ENCODE measurements at places on chromosomes 13 and 19.

GRCh38 chr19:50187937-50188336, 15.5 kb upstream of the MYH14 start:
- DNase-seq = no peak
- H3K27ac ChIP-seq = no peak overlapping the region
- H3K36me3 ChIP-seq = no peaks in the 10 kb centered on the region
- no peaks in the 10 kb centered on the region for H3K27me3 ChIP-seq

- no peaks in the 10 kb centered on the region for H3K4me1 ChIP-seq
- H3K4me3 ChIP-seq = no peak overlapping the region
- no peak overlapping the region for H3K27ac ChIP-seq
- no peak for DNase-seq
Measured at GRCh38 chr19:17575871-17576757, 20.7 kb downstream of the COLGALT1 start.

DNA sequence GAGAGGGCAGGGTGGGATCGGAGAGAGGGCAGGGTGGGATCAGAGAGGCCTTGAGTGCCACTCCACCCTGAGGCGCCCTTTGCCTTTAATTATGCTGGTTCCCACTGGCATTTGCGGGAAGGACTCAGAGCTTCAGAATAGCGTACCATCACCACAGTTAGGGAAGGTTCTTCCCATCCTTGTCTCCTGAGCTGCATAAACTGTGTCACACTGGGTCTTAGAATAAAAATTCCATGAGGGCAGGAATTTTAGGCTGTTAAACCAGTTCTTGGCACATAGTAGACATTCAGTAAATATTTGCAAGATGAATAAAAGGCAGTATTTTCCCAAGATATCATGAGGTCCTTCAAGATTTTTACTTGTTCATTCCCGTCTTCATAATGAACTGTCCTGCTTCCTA, 24.4 kb downstream of the PPP2R1A start:
- H3K36me3 ChIP-seq = peaks cover 89% of the 10 kb centered on the region
- no peaks in the 10 kb centered on the region for H3K4me1 ChIP-seq
- H3K4me3 ChIP-seq = no peak overlapping the region
- H3K27me3 ChIP-seq = no peaks in the 10 kb centered on the region
- no peak for DNase-seq

DNA sequence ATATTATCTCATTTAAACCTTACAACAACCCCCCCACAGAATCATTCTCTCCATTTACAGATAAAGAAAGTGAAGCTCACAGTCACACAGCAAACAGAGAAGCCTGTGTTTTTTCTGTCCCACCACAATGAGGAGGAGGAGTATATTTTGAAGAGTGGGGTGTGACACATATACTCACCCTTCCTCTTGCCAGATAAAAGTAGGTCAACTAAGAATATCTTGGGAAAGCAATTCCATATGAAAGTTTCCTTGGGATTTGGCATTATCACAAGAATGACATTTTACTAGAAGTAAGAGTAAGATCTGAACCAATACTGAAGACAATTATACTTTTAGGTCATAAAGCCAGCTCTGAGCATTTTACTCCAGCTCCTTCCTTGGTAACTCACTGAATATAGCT, 287.5 kb upstream of the HTR2A start:
- DNase-seq = no peak
- no peak overlapping the region for H3K27ac ChIP-seq
- no peak overlapping the region for H3K4me3 ChIP-seq

DNA sequence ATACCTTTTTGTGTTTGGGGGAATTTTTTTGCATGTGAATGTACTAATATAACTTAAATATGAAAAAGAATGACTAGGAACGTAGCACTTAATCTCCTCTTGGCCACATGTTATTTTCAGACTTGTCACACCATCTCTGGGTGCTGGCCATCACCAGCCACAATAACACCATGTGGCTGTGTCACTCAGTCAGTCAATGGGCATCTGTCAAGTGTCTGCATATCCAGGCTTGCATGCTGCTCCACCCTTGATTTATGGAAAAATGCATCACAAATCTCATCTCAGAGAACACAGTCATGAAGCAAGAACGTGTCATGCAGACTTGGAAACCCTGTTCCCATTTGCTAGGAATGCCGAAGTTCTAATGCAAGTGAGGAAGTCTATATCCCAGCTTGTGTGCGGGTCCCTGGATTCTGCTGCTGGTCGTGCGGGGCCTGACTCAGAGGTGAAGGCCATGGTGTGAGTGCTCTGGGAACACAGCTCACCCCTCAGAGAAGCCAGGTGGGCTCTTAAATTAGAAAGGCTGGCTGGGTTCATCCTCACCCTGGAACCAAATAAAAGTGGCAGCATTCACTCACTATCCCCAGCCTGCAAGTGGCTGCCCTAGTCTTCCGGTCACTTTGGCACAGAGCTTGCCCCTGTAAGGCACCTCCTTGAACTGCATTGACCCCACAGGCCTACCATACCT, 53.6 kb upstream of the ARHGEF7 start:
- no peak overlapping the region for H3K27ac ChIP-seq
- no peaks in the 10 kb centered on the region for H3K4me1 ChIP-seq
- DNase-seq = no peak

- no peaks in the 10 kb centered on the region for H3K36me3 ChIP-seq
- H3K4me3 ChIP-seq = no peak overlapping the region
- H3K27ac ChIP-seq = no peak overlapping the region
- no peaks in the 10 kb centered on the region for H3K27me3 ChIP-seq
- no peaks in the 10 kb centered on the region for H3K4me1 ChIP-seq
- DNase-seq = no peak
Measured at GRCh38 chr19:30441011-30441410, 68.8 kb downstream of the ZNF536 start.

GRCh38 chr19:6412447-6413091, 12.0 kb downstream of the KHSRP start:
- H3K36me3 ChIP-seq = peaks cover 37% of the 10 kb centered on the region
- no peaks in the 10 kb centered on the region for H3K4me1 ChIP-seq
- H3K27ac ChIP-seq = no peak overlapping the region
- H3K4me3 ChIP-seq = no peak overlapping the region

DNA sequence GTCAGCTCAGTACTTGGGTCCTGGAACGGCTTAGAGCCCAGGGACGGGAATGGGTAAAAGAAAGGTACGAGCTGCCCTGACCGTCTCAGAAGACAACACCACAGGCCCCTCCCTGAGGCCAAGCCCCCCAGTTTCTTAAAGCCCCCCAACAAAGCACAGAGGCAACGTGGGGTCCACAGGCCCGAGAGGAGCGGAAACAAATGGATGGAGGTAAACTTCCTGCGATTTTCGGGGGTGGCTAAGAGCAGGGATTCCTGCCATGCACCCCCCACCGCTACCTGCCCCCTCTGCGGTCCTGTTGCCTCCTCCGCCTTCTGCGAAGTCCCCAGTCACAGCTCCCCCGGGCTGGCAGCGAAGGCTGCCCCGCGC, 48.2 kb downstream of the PTPRS start:
- no peaks in the 10 kb centered on the region for H3K27me3 ChIP-seq
- peak overlapping the region; percentile 14 for H3K27ac ChIP-seq
- DNase-seq = no peak
- H3K4me3 ChIP-seq = peak overlapping the region; percentile 15
- H3K36me3 ChIP-seq = no peaks in the 10 kb centered on the region
- H3K4me1 ChIP-seq = no peaks in the 10 kb centered on the region

DNA sequence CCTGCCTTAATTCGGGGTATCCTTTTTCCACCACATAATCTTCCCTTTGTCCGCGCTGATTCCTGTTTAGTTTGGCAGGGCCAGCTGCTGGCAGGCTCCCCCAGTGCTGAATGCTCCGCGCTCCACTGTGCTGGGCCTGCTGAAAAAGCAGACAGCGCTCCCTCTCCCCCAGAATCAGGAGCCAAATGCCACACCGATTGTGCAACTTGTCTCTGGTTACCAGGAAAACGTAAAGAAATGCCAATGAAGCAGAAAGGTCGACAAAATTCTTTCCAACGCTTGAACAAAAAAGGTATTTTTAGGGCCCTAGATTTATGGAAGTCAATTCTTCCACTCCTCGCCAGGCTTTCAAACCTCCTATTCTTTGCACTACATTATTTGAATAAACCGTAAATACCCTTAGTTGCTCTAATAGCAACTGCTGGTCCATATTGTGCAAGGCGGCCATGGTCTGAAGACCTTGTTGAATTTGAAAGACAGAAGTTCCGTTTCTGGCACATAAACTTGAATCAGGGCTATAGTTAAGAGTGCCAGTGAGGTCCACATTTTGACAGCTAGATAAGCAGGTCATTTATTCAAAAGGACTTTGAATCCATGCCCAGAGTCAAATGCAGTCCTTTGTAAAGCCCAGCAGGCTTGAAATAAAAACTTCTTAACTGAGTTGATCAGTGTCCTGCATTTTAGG, 206.7 kb upstream of the RFC3 start:
- no peak overlapping the region for H3K27ac ChIP-seq
- no peaks in the 10 kb centered on the region for H3K36me3 ChIP-seq
- no peaks in the 10 kb centered on the region for H3K27me3 ChIP-seq
- H3K4me1 ChIP-seq = no peaks in the 10 kb centered on the region

GRCh38 chr19:33404506-33405253, 31.2 kb downstream of the CEBPG start:
- H3K27me3 ChIP-seq = no peaks in the 10 kb centered on the region
- no peaks in the 10 kb centered on the region for H3K36me3 ChIP-seq
- no peak overlapping the region for H3K27ac ChIP-seq
- peaks cover 7% of the 10 kb centered on the region for H3K4me1 ChIP-seq

- no peak overlapping the region for H3K4me3 ChIP-seq
- H3K4me1 ChIP-seq = no peaks in the 10 kb centered on the region
- no peaks in the 10 kb centered on the region for H3K36me3 ChIP-seq
- no peak overlapping the region for H3K27ac ChIP-seq
Measured at GRCh38 chr13:78241278-78241919, 322.8 kb upstream of the EDNRB start.

DNA sequence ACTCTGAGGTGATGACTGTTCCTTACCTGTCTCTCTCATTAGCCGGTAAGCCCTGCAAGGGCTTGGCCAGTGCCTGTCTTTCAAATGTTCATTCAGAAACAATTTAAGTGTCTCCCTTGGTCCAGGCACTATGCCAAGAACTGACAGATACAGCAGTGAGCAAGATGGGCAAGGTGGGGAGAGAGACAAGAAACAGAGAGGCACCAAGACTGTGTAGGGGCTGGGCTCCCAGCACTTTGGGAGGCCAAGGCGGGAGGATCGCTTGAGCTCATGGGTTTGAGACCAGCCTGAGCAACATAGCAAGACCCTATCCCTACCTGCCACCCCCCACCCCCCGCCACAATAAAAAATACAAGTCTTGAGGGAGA, 1.3 kb upstream of the CCNE1 start:
- no peaks in the 10 kb centered on the region for H3K27me3 ChIP-seq
- peak overlapping the region; percentile 73 for H3K27ac ChIP-seq
- no peaks in the 10 kb centered on the region for H3K36me3 ChIP-seq
- H3K4me3 ChIP-seq = peak overlapping the region; percentile 73
- DNase-seq = peak; percentile 28

DNA sequence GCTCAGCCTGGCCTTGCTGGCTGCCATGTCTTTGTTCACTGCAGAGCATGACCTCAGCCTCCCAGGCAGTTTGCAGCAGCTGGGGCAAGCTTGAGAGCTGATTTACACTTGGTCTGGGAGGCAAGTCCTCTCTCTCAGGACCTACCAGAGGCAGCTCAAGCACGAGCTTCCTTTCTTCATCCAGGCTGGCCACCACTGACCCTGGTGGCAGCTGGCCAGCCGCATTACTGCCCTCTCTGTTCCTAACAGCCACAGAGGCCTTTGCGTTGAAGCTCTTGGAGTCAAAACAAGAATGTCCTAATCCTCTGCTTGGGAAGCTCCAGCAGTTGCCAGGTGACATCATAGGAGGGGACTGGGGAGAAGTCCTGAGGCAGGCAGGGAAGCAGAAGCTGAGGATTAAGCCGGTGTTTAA, 85.7 kb downstream of the NUFIP1 start:
- no peak overlapping the region for H3K27ac ChIP-seq
- H3K4me1 ChIP-seq = no peaks in the 10 kb centered on the region
- no peak for DNase-seq
- H3K36me3 ChIP-seq = no peaks in the 10 kb centered on the region

DNA sequence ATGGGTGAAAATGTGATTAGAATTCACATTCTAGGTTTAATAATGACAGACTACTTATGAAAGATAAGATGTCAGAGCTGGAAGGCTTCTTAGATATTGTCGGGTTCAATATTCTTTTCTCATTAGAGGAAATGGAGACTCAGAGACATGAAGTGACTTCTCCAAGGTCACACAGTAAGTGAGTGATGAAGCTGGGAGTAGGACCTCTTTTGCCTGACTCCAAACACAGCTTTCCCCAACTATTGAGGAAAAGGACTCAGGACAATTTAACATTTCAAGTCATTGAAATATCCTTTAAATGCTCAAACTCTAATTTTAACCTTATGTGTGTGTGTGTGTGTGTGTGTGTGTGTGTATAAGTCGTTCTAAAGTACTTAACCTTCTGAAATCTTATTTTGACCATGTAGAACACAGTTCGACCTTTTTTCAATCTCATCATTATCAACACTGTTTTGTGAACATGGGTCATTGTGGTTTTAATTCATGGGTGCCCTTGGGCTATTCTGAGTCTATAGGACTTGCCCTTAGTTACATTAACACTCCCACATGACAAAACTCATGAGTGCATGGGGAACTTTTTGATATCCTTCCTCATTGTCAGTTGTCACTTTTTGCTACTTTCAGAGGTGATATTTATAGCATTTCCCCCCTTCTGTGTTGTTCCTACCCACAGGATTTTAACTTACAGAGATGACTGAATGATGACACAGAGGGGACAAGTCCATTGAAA, 53.0 kb downstream of the LRCH1 start:
- H3K27ac ChIP-seq = no peak overlapping the region
- H3K4me3 ChIP-seq = peak overlapping the region; percentile 46
- DNase-seq = peak; percentile 74

GRCh38 chr13:37175996-37176395, 70.5 kb upstream of the CSNK1A1L start:
- no peak overlapping the region for H3K4me3 ChIP-seq
- no peaks in the 10 kb centered on the region for H3K27me3 ChIP-seq
- DNase-seq = no peak
- H3K36me3 ChIP-seq = no peaks in the 10 kb centered on the region
- H3K27ac ChIP-seq = no peak overlapping the region

GRCh38 chr13:63307228-63307627, 1891.6 kb upstream of the PCDH20 start:
- no peak overlapping the region for H3K4me3 ChIP-seq
- H3K27me3 ChIP-seq = no peaks in the 10 kb centered on the region
- no peaks in the 10 kb centered on the region for H3K36me3 ChIP-seq
- DNase-seq = no peak
- H3K4me1 ChIP-seq = peaks cover 6% of the 10 kb centered on the region
